ENCODE measurements at places on chromosomes 5 and 9.

DNA sequence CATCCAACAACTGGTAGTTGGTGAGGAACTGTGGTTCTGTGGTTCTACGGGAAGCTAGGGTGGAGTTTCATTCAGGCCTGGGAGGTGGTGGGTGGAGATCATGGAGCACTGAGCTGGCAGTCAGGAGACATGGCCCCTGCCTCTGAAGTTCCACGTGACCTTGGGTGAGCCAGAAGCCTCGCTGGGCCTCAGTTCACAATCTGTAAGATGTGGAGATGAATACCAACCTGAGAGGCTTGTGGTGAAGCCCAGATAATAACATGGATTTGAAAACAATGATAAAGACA lies 177.9 kb downstream of the MACROH2A1 start:
- no peaks in the 10 kb centered on the region for H3K27me3 ChIP-seq
- no peak overlapping the region for H3K4me3 ChIP-seq
- peaks cover 6% of the 10 kb centered on the region for H3K4me1 ChIP-seq
- DNase-seq = no peak
- H3K36me3 ChIP-seq = no peaks in the 10 kb centered on the region

GRCh38 chr5:99765011-99765410 lies 770.2 kb upstream of the FAM174A start:
- H3K36me3 ChIP-seq = no peaks in the 10 kb centered on the region
- no peak overlapping the region for H3K4me3 ChIP-seq
- no peak overlapping the region for H3K27ac ChIP-seq
- H3K27me3 ChIP-seq = no peaks in the 10 kb centered on the region

GRCh38 chr5:153780876-153781705 lies 257.6 kb downstream of the FAM114A2 start:
- no peak overlapping the region for H3K4me3 ChIP-seq
- no peaks in the 10 kb centered on the region for H3K36me3 ChIP-seq
- peak; percentile 20 for DNase-seq
- no peaks in the 10 kb centered on the region for H3K27me3 ChIP-seq

DNA sequence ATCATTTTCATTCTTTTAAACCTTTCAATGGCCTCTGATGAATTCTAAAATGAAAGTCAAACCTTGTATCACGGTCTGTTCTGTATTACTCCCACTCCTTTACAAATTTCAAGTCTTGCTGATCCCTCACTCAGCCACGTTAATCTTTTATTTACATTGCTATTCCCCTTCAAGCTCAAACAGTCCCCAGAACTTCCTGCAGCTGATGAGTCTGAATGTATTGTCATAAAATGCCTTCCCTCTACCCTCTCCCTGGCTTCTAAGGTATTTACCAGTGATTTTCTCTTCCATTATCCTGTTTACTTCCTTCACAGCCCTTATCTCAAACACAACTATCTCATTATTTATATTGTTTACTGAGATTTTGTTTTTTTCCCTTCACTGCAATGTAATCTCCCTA lies 562.3 kb upstream of the C9orf72 start:
- DNase-seq = peak; percentile 34
- no peaks in the 10 kb centered on the region for H3K27me3 ChIP-seq
- peaks cover 29% of the 10 kb centered on the region for H3K4me1 ChIP-seq
- H3K36me3 ChIP-seq = no peaks in the 10 kb centered on the region

GRCh38 chr9:27664121-27664779 lies 91.0 kb upstream of the C9orf72 start:
- DNase-seq = peak; percentile 29
- H3K27ac ChIP-seq = 0 out of 2 replicates have a peak overlapping the region, but pooled peaks have one; percentile 20
- no peaks in the 10 kb centered on the region for H3K27me3 ChIP-seq
- no peaks in the 10 kb centered on the region for H3K36me3 ChIP-seq

GRCh38 chr5:88948746-88949600 lies 66.0 kb upstream of the MEF2C start:
- H3K27me3 ChIP-seq = no peaks in the 10 kb centered on the region
- H3K4me1 ChIP-seq = peaks cover 22% of the 10 kb centered on the region
- DNase-seq = peak; percentile 41
- peak overlapping the region; percentile 2 for H3K4me3 ChIP-seq

DNA sequence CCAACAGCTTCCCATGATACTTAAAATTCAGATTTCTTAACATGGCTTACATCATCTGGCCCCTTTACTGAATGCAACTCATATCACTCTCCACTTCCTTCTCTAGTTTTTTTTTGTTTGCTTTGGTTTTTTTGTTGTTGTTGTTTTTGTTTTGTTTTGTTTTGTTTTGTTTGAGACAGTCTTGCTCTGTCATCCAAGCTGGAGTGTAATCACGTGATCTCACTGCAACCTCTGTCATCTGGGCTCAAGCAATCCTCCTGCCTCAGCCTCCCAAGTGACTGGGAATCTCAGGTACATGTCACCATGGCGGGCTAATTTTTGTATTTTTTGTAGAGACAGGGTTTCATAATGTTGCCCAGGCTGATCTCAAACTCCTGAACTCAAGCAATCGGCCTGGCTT lies 41.4 kb downstream of the CPLANE1 start:
- no peak for DNase-seq

DNA sequence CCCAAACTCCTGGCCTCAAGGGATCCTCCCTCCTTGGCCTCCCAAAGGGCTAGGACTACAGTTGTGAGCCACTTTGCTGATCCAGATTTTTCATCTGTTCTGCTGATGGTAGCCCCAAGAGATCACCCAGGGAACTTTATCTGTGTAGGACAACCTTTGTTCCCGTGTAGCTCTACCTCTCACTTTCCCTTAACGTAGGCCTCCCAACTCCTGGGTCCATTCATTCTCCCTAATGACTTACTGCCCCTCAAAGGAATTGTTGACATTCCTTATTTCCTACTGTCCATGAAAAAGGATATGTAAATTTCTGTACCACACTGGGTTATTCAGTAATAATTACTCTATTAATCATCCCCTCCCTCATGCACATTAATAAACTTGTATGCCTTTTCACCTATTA lies 51.0 kb upstream of the PHF24 start:
- no peak overlapping the region for H3K4me3 ChIP-seq
- DNase-seq = peak; percentile 63
- peaks cover 14% of the 10 kb centered on the region for H3K4me1 ChIP-seq

DNA sequence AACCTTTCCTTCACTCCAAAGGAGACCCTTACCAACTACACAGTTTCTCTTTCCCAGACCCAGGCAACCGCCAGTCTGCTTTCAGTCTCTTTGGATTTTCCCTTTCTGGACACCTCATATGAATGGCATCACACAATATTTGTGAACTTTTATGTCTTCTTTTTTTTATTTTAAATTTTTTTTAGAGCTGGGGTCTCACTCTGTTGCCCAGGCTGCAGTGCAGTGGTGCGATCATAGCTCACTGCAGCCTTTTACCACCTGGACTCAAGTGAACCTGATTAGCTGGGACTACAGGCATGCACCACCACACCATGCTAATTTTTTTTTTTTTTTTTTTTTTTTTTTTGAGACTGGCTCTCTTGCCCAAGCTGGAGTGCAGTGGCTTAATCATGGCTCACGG lies 37.5 kb downstream of the UBAP1 start:
- H3K4me3 ChIP-seq = no peak overlapping the region
- no peaks in the 10 kb centered on the region for H3K36me3 ChIP-seq
- DNase-seq = no peak
- H3K4me1 ChIP-seq = no peaks in the 10 kb centered on the region
- H3K27ac ChIP-seq = no peak overlapping the region
- no peaks in the 10 kb centered on the region for H3K27me3 ChIP-seq

DNA sequence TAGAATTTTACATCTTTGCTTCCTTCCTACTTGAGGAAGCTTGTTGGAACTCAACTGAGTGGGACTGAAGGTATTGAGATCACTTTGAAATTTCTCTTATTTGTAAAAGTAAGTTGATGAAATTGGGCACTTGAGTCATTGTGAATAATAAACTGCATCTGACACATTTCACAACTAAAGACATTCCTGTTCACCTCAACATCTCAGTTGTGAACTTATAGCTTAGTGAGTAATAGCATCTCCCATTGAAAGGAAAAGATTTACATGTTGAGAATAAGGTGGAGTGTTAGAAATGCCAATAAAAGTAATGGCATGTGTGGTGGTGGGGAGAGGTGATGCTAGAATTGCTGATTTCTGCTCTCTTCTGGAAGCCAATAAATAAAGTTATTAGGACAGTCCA lies 145.0 kb downstream of the SLC24A2 start:
- no peak overlapping the region for H3K4me3 ChIP-seq
- H3K27me3 ChIP-seq = no peaks in the 10 kb centered on the region
- H3K36me3 ChIP-seq = no peaks in the 10 kb centered on the region
- no peak overlapping the region for H3K27ac ChIP-seq

GRCh38 chr9:13088720-13089427 lies 190.6 kb downstream of the MPDZ start:
- H3K4me1 ChIP-seq = no peaks in the 10 kb centered on the region
- no peak overlapping the region for H3K27ac ChIP-seq
- DNase-seq = peak; percentile 89
- H3K36me3 ChIP-seq = no peaks in the 10 kb centered on the region
- no peak overlapping the region for H3K4me3 ChIP-seq
- no peaks in the 10 kb centered on the region for H3K27me3 ChIP-seq

- no peaks in the 10 kb centered on the region for H3K36me3 ChIP-seq
- H3K27ac ChIP-seq = no peak overlapping the region
- H3K4me1 ChIP-seq = peaks cover 23% of the 10 kb centered on the region
- no peak overlapping the region for H3K4me3 ChIP-seq
Measured at GRCh38 chr5:31196309-31196708, 2.8 kb downstream of the CDH6 start.

DNA sequence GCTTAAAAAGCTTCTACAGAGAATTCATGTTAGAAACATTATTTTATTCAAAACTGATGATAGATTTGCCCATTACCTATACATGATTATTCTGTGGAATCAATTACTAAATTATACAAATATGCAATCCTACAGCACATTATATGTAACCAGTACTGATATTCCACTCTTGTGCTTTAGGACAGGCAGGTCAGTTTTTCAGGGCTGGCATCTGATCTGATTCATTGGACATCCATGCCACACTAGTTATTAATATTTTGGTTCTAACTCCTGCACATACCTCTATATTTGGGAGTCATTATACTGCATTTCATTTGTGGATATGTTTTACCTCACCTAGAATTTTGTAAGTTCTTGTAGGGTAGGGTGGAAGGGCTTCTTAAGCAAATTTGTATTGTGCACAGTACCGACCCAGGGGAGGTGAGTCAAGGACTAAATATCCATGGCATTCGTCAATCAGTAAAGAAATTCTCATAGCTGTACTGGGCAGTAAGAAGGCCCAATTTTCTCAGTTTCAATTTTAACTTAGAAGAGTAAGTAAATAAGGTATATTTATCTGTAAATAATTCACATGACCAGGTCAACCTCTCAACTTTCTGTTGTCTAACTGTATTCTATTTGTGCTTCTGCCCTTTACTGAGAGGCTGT lies 33.5 kb downstream of the ELOVL7 start:
- H3K4me1 ChIP-seq = peaks cover 12% of the 10 kb centered on the region
- no peaks in the 10 kb centered on the region for H3K36me3 ChIP-seq
- no peak for DNase-seq
- no peaks in the 10 kb centered on the region for H3K27me3 ChIP-seq
- H3K27ac ChIP-seq = no peak overlapping the region

- peak; percentile 57 for DNase-seq
- H3K27ac ChIP-seq = no peak overlapping the region
Measured at GRCh38 chr5:129094924-129095899, 663 bp downstream of the ISOC1 start.

- no peaks in the 10 kb centered on the region for H3K27me3 ChIP-seq
- no peak overlapping the region for H3K4me3 ChIP-seq
- no peak for DNase-seq
Measured at GRCh38 chr5:43154469-43154868, 33.8 kb downstream of the ZNF131 start.

- DNase-seq = no peak
- H3K4me1 ChIP-seq = no peaks in the 10 kb centered on the region
- no peaks in the 10 kb centered on the region for H3K36me3 ChIP-seq
- no peaks in the 10 kb centered on the region for H3K27me3 ChIP-seq
- H3K27ac ChIP-seq = no peak overlapping the region
- no peak overlapping the region for H3K4me3 ChIP-seq
Measured at GRCh38 chr5:69450116-69450515, 35.2 kb downstream of the MARVELD2 start.

DNA sequence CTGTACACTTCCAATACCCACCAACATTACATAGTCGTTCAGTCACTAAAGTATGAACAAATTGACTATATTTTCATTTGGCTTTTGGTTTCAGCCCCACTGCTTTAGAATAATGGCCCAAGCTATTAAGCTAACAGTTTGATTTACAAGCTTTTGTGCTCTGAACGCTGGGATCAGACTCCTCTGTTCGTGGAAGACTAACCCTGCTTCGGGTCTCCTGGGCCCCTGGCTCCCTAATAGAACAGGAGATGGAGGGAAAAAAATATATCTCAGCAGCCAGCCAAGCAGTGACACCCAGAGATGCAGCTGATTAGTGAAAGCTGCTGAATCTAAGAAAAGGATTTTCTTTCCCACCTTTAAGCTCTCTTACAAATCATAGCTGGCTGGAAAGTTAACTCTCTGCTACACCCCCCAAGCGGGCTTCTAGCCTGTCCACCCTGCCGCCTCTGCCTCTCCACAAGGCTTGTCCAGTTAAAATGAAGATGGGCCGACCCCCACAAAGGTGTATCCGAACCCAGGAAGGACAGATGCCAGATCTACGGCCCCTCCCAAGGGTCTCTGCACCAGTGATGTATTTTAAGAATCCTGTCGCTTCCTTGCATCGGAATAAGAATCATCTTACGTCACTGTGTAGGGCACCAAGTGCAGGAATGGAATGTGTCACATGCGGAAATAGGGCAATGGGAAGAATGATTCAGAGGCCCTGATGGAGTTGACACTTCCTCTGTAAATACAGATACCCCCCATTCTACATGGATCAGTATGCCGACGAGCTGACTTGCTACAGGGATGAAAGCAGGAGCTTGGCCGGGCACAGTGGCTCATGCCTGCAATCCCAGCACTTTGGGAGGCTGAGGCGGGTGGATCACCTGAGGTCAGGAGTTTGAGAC lies 33.4 kb upstream of the BARHL1 start:
- no peaks in the 10 kb centered on the region for H3K36me3 ChIP-seq
- no peak overlapping the region for H3K4me3 ChIP-seq
- no peaks in the 10 kb centered on the region for H3K27me3 ChIP-seq
- H3K4me1 ChIP-seq = no peaks in the 10 kb centered on the region

- no peak for DNase-seq
- no peaks in the 10 kb centered on the region for H3K27me3 ChIP-seq
- H3K4me3 ChIP-seq = no peak overlapping the region
- H3K27ac ChIP-seq = no peak overlapping the region
- no peaks in the 10 kb centered on the region for H3K36me3 ChIP-seq
Measured at GRCh38 chr9:12640866-12641636, 52.1 kb upstream of the TYRP1 start.

- no peak overlapping the region for H3K27ac ChIP-seq
- peaks cover 7% of the 10 kb centered on the region for H3K4me1 ChIP-seq
- no peak for DNase-seq
- no peaks in the 10 kb centered on the region for H3K36me3 ChIP-seq
- no peak overlapping the region for H3K4me3 ChIP-seq
Measured at GRCh38 chr9:109286981-109287380, 33.9 kb downstream of the EPB41L4B start.
